Epithelial cell of proximal tubule (primary cell): ENCODE measurements at places on chromosomes 1 and 21. TPM values are rescaled to one million over a fixed set of nuclear protein-coding genes. Genes with fewer than 3 reads are reported as not detected.

GRCh38 chr1:40382108-40382460 lies 8.6 kb downstream of the SMAP2 start:
- DNase-seq, result no peak

DNA sequence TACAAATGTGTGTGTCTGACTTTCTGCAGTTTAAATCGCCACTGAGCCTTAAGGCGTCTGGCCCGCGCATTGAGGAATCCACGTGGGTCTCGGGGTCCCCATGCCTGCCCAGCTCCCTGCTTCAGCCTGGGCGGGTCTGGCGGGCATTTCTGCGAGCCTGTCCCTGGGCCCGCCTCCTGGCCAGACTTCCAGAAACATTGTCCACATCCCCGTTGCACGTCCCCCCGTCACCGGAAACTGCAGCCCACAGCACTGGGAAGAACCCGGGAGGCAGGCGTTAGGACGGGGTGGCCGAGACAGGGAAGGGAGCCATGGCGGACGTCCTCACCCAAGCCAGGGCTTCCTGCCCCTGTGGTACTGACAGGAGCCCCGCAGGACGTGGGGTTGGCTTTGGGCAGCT lies 113.1 kb upstream of the COL6A1 start:
- no peak for DNase-seq

DNA sequence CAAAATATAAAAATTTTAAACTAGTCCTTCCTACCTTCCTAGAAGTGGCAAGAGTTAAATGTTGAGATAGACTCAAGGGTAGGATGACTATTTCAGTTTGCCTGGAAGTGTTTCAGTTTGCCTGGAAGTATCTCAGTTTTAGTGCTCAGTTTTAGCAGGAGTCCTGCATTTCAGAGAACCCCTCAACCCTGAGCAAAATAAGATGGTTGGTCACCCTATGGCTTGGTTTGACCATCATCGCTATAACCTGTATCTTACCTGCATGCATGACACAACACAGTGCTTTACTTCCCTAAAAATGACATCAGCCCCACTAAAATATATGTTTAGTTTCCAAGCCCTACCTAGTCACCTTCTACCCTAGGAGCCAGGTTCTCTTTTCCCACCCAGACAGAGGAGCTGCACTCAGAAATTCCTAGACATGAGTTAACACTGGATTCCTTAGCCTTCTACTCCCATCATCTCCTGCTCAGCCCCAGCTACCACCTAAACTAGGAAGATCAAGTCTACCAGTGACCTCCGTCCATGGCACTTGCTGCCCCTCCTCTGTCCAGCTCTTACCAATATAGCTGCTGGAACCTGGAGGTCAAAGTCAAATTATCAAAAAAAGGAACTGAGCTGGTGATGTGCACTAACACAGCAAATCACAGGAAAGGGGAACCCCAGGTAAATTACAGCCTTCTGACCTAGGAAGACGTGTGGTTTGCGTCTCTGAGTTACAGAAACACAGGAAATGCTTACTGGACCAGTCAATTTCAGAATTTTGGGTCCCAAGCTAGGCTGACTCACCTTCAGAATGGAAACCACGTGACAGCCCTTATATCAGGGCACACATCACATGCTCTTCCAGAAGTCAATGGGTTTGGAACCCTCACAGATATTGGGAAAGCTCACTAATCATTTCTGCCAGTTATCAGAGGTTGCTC lies 2.2 kb upstream of the G0S2 start:
- DNase-seq, result no peak

Gene HRNR
- not detected in 2 replicates for total RNA-seq

GRCh38 chr1:91020486-91020885 lies 1.3 kb downstream of the ZNF644 start:
- no peak for DNase-seq

- no peak for DNase-seq
These were observed 56.9 kb upstream of the MAP1LC3C start for GRCh38 chr1:242055749-242056320.

DNA sequence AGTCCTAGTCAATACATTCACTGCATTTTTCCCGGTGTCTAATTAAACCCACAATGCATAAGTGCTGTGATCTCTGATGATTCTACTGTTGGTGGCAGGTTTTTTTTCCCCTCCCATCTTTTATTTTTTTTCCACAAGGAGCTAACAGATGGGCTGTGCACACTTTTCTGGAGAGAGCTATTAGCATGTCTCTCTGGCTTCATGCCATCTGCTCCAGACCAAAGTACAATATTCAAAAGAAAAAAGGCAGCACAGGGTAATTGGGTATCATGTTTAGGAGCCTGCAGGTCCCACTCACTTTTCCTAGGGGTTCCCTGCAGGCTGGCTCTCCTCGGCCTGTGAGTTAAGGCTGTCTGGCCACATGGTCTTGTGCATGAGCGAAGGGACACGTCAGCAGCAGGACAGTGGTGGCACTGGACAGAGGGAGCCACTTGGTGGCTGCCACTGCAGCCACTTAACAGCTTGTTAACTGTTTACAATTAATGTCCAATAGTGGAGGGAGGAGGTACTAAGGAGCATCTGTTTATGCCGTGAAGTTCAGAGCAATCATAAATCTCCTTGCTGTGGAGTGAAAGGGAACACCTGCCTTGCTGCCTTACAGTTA lies 53.5 kb upstream of the C8B start:
- DNase-seq, result no peak

GRCh38 chr1:228860911-228861831 lies 125.9 kb downstream of the RHOU start:
- peak; percentile 87 for DNase-seq

Gene LCE1E
- not detected in 2 replicates for total RNA-seq

DNA sequence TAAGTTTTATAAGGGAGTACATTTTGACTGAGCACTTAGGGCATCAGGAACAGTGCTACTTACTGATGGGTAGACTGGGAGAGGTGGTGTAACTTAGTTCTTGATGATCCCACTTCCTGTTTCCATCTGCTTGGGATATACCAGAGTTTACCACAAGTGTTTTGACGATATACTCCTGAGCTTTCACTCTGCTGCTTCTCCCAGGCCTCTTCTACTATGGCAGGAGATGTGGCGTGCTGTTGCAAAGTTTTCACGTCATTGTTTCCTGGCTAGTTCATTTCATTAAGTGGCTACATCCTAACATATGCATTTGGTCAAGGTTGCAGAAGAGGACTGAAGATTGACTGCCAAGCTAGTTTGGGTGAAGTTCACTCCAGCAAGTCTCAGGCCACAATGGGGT lies 41.3 kb upstream of the LAMC2 start:
- DNase-seq, result no peak

DNA sequence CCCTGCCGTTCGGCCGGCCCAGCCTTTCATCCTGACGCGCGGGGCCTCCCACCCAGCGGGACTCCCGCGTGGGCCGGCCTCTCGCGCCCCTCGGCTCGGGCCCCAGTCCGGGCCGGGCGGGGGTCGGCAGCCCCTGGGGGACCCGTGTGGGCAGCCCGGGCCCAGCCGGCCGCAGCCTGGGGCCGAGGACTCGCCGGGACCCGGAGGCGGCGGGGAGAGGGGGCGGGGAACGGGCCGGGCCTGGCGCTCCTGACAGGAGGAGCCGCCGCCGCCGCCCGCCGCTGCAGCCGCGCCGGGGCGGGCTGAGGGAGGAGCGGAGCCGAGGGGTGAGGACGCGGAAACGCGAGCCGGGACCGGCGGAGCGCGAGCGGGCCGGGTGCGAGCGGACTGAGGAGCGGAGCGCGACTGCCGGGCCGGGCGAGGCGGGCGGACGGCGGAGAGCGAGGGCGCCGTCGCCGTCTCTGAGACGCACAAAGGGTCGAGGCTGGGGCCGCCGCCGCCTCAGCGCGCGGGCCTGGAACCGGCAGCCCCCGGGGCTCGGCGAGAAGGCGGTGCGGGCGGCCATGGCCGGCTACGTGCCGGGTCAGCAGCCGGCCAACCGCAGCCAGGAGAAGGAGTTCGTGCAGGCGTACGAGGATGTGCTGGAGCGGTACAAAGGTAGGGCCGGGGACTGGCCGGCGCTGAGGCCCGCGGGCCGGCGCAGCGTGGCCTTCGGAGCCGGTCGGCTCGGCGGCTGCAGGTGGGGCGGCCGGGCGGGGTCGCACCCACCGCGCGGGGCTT lies 79.1 kb downstream of the NDUFS5 start:
- DNase-seq, result no peak

- no peak for DNase-seq
These were observed 38.5 kb upstream of the ZBTB40 start for GRCh38 chr1:22412932-22413727.

DNA sequence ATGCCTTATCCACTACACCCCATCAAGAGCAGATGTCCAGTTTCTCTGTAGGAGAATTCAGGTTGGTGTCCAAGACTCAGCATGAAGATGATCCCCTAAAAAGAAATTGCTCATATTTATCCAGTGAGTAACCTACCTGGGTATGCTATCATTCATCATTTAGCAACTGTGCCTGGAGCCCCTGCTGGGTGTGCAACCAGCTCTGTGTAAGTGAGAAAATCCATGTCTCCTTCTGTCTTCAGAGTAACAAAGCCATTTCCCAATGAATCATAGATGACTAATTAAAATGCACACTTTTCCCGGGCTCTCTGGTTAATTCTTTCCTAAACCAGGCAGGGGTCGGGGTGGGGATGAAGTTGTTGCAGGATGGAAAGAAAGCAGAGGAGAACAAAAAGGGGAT lies 35.8 kb downstream of the OLFML3 start:
- DNase-seq, result no peak

GRCh38 chr1:109475261-109475660 lies 8.4 kb upstream of the ATXN7L2 start:
- DNase-seq, result no peak

Gene RHOU
- total RNA-seq, result 0.14 and 0.58 TPM in 2 replicates

Gene MIB2
- total RNA-seq, result 18.5 and 29.4 TPM in 2 replicates

DNA sequence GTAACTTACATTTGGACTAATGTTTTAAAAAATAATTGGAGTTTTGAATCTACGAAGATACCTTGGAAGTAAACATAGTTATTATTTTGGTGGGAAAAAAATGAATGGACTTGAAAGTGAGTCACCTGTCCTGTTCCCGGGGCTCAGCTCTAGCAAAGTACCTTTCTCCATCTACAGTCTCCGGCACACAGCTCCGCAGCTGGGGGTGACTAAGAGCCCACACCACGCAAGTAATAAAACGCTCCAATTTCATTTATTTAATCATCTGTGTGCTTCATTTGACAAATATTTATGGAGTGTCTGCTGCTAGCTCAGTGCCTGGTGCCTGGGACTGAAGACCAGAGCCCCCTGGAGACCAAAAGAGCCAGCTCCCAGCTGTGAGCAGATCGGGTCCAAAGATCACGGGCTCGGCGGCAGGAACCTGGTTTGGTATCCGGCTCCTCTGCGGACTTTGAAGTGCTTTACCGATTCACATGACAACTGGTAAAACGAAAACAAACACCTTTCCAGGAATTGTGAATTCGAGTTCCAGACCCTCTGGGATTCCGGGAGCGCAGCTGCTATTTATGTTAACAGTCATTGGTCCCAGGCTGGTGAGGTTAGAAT lies 1.7 kb upstream of the RIPK4 start:
- DNase-seq, result no peak
